ENCODE measurements at places on chromosomes 1 and 21.

DNA sequence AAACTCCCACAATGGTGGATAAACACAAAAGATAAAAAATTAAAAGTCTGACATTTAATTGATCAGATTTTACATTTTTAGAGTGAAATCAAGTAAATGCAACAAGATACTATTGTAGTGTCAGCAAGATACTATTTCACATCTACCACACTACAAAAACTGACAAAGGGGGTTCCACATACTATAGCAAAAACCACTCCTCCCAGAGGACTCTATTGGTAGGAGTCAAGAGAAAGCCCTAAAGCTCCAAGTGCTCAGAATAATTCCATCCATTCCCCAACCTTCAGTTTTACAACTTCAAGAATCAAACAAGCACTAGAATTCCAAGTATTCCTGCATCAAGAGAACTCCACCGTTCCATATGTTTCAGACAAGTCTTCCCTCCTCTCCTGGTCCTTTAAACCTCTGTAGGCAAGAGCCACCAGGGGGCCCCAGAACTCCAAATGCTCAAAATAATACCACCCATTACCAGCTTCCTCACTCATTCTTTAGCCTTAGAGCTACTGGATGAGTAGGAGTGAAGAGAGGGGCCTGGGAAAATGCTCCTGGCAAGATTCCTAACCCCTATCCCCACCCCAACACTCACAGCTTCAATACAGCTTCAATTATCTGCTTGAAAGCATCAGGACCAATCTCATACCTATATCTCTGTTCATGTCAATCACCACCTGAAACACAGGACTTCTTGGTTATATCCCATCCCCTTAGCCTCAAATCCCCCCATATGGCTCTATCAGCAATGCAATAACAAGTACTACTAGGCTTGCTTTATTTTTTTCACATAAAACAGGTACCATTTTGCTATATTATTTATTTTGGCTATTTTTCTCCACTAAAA is 9.9 kb downstream of the TOR1AIP2 start:
- peak; percentile 76 for DNase-seq

DNA sequence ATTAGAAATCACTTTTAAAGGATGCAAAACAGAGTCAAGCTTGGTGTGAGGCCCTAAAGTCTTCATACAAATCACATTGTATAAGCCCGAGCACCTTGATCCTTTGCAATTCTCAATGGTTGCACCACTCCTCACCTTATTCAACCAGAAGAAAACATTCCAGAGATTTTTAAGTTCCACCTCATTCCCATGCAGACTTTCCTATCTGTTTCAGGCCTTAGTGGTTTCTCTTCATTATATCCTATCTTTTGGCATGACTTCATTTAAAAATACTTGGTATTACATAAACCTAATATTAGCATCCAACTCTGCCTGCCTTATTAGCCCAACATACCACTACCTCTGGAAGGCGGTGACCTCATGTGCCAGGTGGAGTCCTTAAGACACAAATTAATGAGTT is 9.3 kb upstream of the GREM2 start:
- no peak for DNase-seq

- no peak for DNase-seq
Observed at GRCh38 chr1:6625584-6626149, 999 bp downstream of the THAP3 start.

GRCh38 chr1:154716011-154716410 is 108.0 kb upstream of the ADAR start:
- no peak for DNase-seq

GRCh38 chr1:203464226-203464625 is 11.4 kb upstream of the PRELP start:
- no peak for DNase-seq

DNA sequence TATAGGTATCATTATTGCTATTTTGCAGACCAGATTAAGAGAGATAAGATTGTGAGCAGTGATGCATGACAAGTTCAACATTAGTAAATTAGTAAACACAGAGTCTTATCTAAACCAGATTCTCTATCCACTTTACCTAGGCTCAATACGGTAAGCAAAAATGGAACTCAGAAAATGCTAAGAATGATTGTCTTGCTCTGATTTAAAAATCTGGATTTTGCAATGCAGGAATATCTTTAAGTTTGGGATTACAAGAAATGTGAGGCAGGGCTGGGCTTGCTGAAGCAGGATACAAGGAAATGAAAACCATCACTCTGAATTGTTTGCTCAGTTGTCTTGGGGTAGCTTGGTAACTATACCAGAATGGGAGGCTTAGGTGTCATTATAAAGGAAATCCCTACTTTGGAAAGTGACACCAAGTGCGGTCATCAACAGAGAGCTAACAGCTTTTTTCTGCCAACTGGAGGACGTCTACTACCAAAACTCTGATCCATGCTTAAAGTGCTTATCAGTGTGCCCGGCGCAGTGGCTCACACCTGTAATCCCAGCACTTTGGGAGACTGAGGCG is 332.7 kb upstream of the RUNX1 start:
- no peak for DNase-seq

GRCh38 chr1:47555841-47556560 is 118.2 kb downstream of the FOXD2 start:
- DNase-seq, result no peak

GRCh38 chr1:73943270-73943669 is 254.7 kb downstream of the LRRIQ3 start:
- no peak for DNase-seq

DNA sequence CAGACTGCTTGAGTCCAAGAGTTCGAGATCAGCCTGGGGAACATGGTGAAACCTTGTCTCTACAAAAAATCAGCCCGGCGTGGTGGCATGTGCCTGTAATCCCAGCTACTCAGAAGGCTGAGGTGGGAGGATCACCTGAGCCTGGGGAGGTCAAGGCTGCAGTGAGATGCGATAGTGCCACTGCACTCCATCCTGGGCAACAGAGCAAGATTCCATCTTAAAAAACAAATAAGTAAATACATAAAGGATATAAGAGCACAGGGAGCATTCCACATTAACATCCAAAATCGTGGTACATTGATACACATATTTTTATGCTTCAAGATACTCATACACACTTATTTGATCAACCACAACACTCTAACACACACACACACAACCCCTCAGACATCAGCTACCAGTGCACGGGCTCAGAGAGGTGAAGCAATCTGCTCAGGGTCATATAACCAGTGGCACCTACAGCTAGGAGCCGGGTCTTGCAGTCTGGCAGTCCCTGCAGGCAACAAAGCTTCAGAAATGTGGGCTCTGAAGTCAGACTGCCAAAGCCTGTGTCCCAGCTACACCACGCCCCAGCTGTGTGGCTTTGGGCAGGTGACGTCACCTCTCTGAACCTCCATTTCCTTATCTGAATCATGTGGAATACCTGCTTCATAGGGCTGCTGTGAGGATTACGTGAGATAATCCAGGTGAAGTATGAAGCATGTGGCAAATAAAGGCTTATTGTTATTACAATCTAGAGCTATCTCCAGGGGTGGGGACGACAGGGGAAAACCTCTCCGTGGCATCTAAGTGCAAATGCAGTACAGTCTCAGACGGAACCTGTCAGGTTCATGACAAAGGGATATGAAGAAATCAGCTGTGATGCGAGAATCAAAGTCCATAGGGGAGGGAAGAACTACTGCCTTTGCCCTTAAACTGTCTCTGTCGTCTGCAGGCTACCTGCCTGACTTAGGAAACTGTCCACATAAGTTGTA is 4.8 kb upstream of the CRYBG2 start:
- no peak for DNase-seq

- DNase-seq, result peak; percentile 12
Observed at GRCh38 chr1:239744851-239745250, 346.8 kb upstream of the FMN2 start.

GRCh38 chr1:166172106-166172505 is 5.3 kb upstream of the FAM78B start:
- DNase-seq, result no peak

GRCh38 chr1:168972887-168973286 is 133.6 kb upstream of the ATP1B1 start:
- DNase-seq, result no peak

DNA sequence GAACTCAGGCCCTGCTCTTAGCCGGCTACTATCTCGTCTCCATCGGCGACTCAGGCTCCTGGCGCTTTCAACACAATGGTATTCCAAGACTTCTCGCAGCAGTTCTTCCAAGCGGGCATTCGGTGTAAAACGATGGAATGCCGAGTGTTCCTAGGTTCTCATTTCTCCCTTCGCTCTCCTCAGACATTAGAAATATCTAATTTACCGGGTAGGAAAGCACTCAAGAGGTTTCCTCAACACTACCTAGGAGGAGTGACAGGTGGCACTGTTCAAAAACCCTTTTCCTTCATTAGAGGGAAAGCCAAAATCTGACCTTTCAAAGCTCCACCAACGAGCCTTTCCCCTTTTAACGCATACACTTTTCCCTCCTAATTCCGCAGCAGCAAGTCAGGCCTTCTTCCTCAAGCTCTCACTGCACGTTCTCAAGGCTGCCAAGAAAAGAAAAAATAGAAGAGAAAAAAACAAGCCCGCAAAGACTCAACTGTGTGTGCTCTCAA is 601 bp downstream of the UBE2G2 start:
- no peak for DNase-seq

- DNase-seq, result no peak
Observed at GRCh38 chr1:205041001-205041715, 1.9 kb upstream of the CNTN2 start.

DNA sequence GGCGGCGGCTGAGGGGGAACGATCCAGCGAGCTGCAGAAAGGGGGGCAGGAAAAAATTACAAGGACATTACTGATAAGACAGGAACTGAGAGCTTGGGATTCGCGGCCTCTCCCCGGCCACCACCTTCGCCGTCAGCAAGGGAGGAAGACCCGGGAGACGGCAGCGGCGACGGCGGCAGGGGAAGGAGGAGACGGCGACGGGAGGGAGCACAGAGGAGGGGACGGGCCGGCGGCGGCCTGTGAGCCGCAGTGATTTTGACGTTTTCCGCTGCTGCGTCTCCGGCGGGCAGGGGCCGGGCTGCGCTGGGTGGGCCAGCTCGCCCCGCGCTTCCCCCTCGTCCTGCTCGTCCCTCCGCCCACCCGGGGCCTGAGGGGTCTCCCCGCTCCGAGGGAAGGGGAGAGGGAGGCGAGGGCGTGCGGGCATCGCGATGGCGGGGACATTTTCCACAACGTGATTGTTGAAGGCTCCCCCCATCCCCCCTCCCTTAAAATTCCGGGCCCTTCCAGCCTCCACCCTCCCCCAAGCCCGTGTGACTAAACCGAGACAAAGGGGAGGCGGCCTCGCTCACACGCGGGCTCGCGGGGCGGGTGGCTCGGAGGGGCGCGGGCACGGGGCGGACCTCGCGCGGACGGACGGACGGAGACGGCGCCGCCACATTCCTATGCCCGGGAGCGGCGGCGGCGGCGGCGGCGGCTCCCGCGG is 407 bp downstream of the CAMSAP2 start:
- peak; percentile 74 for DNase-seq

- no peak for DNase-seq
Observed at GRCh38 chr1:231924180-231924579, 297.6 kb downstream of the DISC1 start.

Measured in bone marrow (tissue), 2 donors.